ENCODE measurements at places on chromosomes 3 and 15.
A peak's percentile ranks its signal among the peaks of the same experiment; 100 is the strongest.

- no peak overlapping the region for H3K27ac ChIP-seq
- no peak overlapping the region for H3K4me3 ChIP-seq
- H3K27me3 ChIP-seq: no peaks in the 10 kb centered on the region
- peaks cover under 1% of the 10 kb centered on the region for H3K4me1 ChIP-seq
- peak; percentile 13 for DNase-seq
These were observed 19.9 kb downstream of the SPICE1 start for GRCh38 chr3:113495035-113495434.

DNA sequence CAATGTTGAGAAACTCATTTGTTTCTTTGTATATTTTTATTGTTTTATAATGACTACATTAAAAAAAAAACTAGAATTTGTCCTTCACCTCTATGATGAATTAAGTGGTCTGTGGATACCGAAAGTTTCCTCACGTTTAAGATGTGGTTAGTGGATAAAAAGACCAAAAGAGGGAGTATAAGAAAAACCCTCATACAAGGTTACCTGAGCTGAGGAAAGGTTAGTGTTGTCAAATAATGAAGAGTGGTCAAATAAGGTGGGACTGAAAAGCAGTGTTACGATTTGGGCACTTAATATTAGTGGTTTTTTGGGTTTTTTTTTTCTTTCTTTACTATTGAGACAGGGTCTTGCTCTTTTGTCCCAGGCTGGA lies 21.2 kb downstream of the RASA2 start:
- peaks cover 23% of the 10 kb centered on the region for H3K4me1 ChIP-seq
- H3K36me3 ChIP-seq: peaks cover 49% of the 10 kb centered on the region
- H3K27ac ChIP-seq: no peak overlapping the region
- no peaks in the 10 kb centered on the region for H3K27me3 ChIP-seq
- no peak overlapping the region for H3K4me3 ChIP-seq

DNA sequence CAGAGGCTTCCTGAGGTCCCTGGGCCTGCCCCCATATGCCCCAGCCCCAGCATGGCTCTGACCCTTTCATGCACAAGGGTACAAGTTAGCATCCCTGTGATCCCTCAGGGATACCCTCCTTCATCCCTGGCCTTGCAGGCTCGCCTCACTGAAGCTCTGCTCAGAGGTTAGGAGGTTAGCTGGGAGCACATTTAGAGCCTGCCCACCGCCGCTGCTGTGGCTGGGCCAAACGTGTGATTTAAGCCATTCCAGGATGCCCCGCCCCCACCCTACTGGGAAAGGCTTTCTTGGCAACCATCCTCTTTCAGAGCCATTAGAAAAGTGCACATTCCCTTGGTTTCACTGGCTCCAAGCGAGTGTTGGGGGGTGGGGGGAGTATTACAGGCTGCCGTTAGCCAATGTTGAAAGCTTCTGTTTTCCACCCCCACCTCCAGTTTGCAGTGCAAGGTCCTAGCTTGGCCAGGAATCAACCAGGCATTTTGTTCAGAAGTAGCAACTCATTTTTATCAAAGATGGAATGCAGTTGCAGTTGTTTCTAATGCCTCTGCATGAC lies 6.3 kb upstream of the HES1 start:
- H3K4me3 ChIP-seq: no peak overlapping the region
- DNase-seq: no peak
- peaks cover 33% of the 10 kb centered on the region for H3K4me1 ChIP-seq
- H3K36me3 ChIP-seq: peaks cover 1% of the 10 kb centered on the region
- H3K27me3 ChIP-seq: peaks cover 67% of the 10 kb centered on the region

GRCh38 chr3:132629928-132630327 lies 29.7 kb downstream of the ACAD11 start:
- H3K4me1 ChIP-seq: peaks cover 6% of the 10 kb centered on the region
- no peak overlapping the region for H3K27ac ChIP-seq
- DNase-seq: no peak
- no peaks in the 10 kb centered on the region for H3K27me3 ChIP-seq
- H3K4me3 ChIP-seq: no peak overlapping the region
- H3K36me3 ChIP-seq: peaks cover 5% of the 10 kb centered on the region

- H3K36me3 ChIP-seq: peaks cover 8% of the 10 kb centered on the region
- no peak for DNase-seq
- no peaks in the 10 kb centered on the region for H3K27me3 ChIP-seq
- H3K4me3 ChIP-seq: peak overlapping the region; percentile 77
- H3K27ac ChIP-seq: peak overlapping the region; percentile 88
These were observed 81.9 kb upstream of the CDV3 start for GRCh38 chr3:133491481-133492059.

GRCh38 chr15:64877435-64877834 lies 34.3 kb upstream of the ANKDD1A start:
- DNase-seq: no peak
- peak overlapping the region; percentile 71 for H3K27ac ChIP-seq
- no peaks in the 10 kb centered on the region for H3K27me3 ChIP-seq
- H3K4me1 ChIP-seq: peaks cover 36% of the 10 kb centered on the region

DNA sequence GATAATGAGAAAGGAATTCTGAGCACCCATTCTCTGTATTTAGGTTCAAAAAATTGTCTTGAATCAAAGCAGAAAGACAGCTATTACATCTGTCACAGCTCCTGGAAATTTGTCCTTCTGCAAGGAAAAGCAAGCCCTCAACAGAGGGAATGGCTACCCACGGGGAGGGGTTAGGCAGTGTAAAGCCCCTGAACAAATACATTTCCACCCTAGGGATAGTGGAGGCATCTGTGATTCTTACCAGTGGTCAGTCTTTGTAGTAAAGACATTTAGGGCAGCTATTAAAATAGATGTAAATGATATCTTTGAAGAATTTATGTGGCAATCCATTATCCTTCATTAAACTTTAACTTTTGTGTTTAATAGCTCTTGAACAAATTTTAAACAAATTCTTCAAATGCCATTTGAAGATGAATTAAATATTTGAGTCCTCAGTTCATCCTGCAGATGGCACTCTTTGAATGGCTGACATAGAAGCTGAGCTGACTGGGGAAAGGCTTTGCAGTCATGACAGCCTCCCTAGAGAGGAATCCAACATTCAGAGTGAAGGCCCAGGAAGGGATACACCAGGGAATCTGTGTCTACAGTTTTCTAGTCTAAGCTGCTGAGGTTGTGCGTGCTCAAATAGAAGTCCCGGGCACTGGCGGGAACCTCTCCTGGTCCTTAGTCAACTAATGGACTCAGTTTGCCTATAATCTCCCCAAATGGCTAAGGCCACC lies 359.7 kb upstream of the ROPN1 start:
- H3K4me3 ChIP-seq: no peak overlapping the region
- no peaks in the 10 kb centered on the region for H3K36me3 ChIP-seq
- H3K27me3 ChIP-seq: peaks cover 5% of the 10 kb centered on the region
- H3K27ac ChIP-seq: no peak overlapping the region

- H3K27me3 ChIP-seq: peaks cover 9% of the 10 kb centered on the region
- no peaks in the 10 kb centered on the region for H3K4me1 ChIP-seq
- no peaks in the 10 kb centered on the region for H3K36me3 ChIP-seq
- no peak for DNase-seq
These were observed 23.8 kb downstream of the MEX3B start for GRCh38 chr15:82021992-82022391.

- DNase-seq: no peak
- peak overlapping the region; percentile 68 for H3K4me3 ChIP-seq
- peaks cover 76% of the 10 kb centered on the region for H3K4me1 ChIP-seq
- peaks cover 47% of the 10 kb centered on the region for H3K36me3 ChIP-seq
These were observed 4.8 kb downstream of the CHSY1 start for GRCh38 chr15:101246824-101247745.

GRCh38 chr15:46548989-46549388 lies 914.2 kb downstream of the SQOR start:
- no peak overlapping the region for H3K27ac ChIP-seq
- no peaks in the 10 kb centered on the region for H3K36me3 ChIP-seq
- H3K27me3 ChIP-seq: no peaks in the 10 kb centered on the region
- DNase-seq: no peak
- no peaks in the 10 kb centered on the region for H3K4me1 ChIP-seq

DNA sequence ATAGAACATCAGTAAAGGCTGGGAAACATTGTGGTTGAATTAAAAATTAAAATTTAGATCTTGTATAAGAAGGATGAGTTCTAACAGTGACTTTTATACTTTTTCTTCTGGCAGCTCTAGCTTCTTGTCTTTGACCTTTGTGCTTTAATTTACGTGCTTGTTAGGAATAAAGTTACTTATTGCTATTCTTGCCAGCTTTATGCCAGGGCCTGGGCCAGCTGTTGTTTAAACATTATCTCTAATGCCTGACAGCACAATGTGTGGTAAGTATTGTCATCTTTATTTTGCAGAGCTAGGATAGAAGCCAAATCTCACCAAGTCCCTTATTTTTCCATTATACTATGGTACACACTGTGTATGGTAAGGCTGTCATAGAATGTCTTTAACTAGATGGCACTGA lies 766.7 kb upstream of the GOLIM4 start:
- H3K27me3 ChIP-seq: no peaks in the 10 kb centered on the region
- H3K36me3 ChIP-seq: no peaks in the 10 kb centered on the region
- H3K27ac ChIP-seq: no peak overlapping the region
- H3K4me3 ChIP-seq: no peak overlapping the region
- no peaks in the 10 kb centered on the region for H3K4me1 ChIP-seq
- no peak for DNase-seq

DNA sequence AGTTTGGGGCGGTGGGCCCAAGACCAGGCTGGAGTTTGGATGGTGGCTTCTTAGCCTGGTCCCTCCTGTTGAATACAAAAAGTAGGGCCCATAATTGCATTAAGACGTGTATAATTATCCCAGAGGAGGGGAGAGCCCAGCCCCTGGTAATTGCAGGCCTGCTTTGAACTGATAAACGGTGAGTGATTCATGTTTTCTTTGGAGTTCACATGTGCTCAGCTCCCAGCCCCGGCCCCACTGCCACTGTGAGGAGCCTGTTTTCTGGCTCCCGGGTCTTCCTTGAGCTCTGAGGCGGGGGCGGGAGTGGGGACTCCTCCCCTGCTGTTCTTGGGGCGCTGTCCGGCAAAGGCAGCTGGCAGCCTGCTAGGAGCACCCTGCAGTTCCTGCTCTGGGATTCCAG lies 3.1 kb downstream of the PLXNA1 start:
- H3K4me1 ChIP-seq: peaks cover 6% of the 10 kb centered on the region
- H3K27me3 ChIP-seq: no peaks in the 10 kb centered on the region
- peak overlapping the region; percentile 24 for H3K4me3 ChIP-seq
- no peak for DNase-seq
- no peaks in the 10 kb centered on the region for H3K36me3 ChIP-seq
- H3K27ac ChIP-seq: no peak overlapping the region

- H3K4me1 ChIP-seq: peaks cover 1% of the 10 kb centered on the region
- no peak overlapping the region for H3K27ac ChIP-seq
- no peak overlapping the region for H3K4me3 ChIP-seq
- no peaks in the 10 kb centered on the region for H3K27me3 ChIP-seq
These were observed 29.3 kb downstream of the NFKBIZ start for GRCh38 chr3:101878589-101878988.

- H3K27me3 ChIP-seq: no peaks in the 10 kb centered on the region
- no peak overlapping the region for H3K27ac ChIP-seq
- H3K4me3 ChIP-seq: no peak overlapping the region
- no peak for DNase-seq
- H3K4me1 ChIP-seq: no peaks in the 10 kb centered on the region
These were observed 439.0 kb upstream of the ADAMTS9 start for GRCh38 chr3:65126527-65127410.

- no peak for DNase-seq
- no peaks in the 10 kb centered on the region for H3K36me3 ChIP-seq
- H3K27ac ChIP-seq: no peak overlapping the region
- no peak overlapping the region for H3K4me3 ChIP-seq
- H3K4me1 ChIP-seq: no peaks in the 10 kb centered on the region
These were observed 107.1 kb upstream of the FHIT start for GRCh38 chr3:61358364-61358763.

DNA sequence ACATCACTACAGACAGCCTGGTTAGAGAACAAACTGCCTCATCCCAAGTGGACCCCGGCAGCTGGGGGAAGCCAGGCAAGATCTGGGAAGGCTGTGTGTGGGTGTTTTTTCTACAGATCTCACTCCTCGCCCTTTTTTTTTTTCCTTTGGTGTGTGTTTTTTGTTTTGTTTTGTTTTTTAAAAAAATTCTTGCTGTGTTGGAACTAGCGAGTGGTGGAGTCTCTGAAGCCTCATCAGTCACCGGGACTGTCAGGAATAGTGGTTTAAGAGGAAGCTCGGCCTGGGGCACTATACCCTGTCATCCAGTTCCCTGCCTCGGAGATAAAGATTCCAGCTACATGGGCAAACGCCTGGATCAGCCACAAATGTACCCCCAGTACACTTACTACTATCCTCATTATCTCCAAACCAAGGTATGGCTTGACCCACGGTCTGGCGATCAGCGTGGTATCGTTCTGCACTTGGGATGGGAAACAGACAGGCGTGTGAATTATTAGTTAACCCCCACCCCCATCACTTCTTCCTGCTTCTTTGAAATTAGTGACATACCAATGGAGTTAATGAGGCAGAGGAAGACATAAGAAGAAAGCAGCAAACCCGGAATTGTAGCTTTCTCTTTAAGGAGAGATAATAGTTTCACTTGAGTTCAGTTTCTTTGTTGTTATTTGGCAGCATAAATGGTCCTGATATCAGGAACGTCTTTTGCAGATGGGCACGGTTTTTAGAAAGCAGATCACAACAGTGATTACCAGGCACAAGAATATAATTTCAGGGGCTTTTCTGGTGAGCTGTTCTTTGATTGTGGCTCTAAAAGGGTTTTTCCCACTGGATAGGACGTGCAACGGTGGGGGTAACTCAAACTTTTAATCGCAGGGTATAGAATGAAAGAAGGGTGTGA lies 722 bp downstream of the RBMS3 start:
- DNase-seq: peak; percentile 17
- no peaks in the 10 kb centered on the region for H3K36me3 ChIP-seq
- peaks cover 27% of the 10 kb centered on the region for H3K27me3 ChIP-seq
- peaks cover 27% of the 10 kb centered on the region for H3K4me1 ChIP-seq
- no peak overlapping the region for H3K27ac ChIP-seq
- peak overlapping the region; percentile 86 for H3K4me3 ChIP-seq

- H3K4me3 ChIP-seq: no peak overlapping the region
- DNase-seq: no peak
- no peaks in the 10 kb centered on the region for H3K4me1 ChIP-seq
- H3K27me3 ChIP-seq: peaks cover 2% of the 10 kb centered on the region
These were observed 50.1 kb downstream of the MAGI1 start for GRCh38 chr3:65988411-65989180.

GRCh38 chr15:37616215-37616614 lies 318.2 kb upstream of the TMCO5A start:
- H3K36me3 ChIP-seq: no peaks in the 10 kb centered on the region
- H3K27ac ChIP-seq: no peak overlapping the region
- no peaks in the 10 kb centered on the region for H3K27me3 ChIP-seq
- no peaks in the 10 kb centered on the region for H3K4me1 ChIP-seq

- H3K4me1 ChIP-seq: peaks cover 40% of the 10 kb centered on the region
- no peaks in the 10 kb centered on the region for H3K27me3 ChIP-seq
- H3K36me3 ChIP-seq: peaks cover 5% of the 10 kb centered on the region
- H3K27ac ChIP-seq: no peak overlapping the region
- DNase-seq: peak; percentile 57
- peak overlapping the region; percentile 63 for H3K4me3 ChIP-seq
These were observed 29.3 kb downstream of the BTD start for GRCh38 chr3:15630646-15631350.
